ENCODE measurements at places on chromosomes 1 and 21.

GRCh38 chr1:29546496-29546895, 310.2 kb downstream of the PTPRU start:
- DNase-seq, result no peak

DNA sequence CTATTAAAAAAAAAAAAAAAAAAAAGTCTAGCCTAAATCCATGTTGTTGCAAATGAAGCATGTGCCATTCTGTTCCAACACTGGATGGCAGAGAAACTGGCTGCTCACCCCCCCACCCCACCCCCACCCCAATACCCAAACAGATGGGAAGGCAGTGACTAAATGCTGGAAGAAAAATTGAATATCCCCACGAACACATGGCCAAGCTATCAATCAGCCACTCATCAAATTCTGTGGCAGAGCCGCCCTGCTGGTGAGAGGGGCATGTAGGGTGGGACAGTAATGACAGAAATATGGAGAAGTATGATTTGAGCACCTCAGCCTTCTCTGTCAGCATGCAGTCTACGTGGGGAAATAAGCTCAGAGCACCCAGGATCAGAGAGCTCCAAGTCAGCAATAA, 34.1 kb downstream of the OPTC start:
- no peak for DNase-seq

DNA sequence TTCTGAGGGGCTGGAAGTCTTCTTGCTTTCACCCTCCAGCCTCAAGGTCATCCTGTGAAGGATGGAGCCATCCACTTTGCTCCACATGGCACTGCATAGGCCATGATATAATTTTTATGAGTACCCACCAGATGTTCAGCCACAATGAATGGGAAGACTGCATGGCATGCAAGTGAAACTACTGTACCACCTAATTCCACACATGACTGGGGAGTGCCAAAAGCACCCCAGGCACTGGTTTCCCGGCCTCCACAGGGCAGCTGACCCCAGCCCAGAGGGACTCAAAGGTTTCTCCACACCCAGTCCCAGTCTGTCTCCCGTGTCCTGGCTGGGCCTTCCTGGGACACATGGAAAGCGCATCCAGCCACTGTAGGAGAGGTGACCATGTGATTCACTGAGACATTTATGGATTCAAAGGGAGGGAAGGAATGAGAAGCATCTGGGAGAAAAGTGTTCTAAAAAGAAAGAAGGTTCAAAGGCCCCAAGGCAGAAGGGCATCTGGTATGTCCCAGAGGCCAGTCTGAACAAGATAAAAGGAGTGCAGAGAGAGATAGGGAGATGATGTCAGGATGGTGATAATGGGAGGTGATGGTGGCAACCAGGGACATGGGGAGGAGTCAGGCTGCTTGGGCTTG, 12.1 kb downstream of the RHOU start:
- no peak for DNase-seq

DNA sequence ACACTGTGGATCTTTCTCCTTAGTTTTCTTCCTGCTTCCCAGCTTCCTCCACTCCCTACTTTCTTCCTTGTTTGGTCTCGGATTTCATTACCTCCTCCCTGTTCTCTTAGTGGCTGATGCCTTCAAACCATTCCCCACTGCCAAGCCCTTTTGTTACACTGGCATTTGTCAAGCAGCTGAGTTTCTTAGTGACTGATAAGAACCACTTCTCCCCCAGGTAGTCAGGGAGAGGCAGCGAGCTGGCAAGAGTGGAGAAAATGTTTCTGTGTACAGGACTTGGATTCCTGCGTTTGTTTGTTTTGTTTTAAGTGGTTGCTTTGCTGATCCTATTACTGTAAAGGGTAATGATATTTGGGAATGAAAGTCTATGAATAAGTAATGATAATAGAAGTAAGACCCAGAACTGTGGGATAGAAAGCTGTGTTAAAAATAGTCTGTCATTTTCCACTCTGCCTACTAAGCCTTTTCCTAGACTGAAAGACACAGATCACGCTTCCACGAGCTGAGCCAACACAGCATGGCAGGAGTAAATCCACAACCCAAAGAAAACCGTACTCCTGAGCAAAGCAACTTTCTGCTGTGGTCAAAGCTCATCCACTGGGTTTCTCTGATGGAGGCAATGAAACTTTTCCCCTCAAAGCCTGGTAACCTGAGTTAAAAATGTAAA, 10.1 kb upstream of the SERTAD4 start:
- DNase-seq, result no peak

DNA sequence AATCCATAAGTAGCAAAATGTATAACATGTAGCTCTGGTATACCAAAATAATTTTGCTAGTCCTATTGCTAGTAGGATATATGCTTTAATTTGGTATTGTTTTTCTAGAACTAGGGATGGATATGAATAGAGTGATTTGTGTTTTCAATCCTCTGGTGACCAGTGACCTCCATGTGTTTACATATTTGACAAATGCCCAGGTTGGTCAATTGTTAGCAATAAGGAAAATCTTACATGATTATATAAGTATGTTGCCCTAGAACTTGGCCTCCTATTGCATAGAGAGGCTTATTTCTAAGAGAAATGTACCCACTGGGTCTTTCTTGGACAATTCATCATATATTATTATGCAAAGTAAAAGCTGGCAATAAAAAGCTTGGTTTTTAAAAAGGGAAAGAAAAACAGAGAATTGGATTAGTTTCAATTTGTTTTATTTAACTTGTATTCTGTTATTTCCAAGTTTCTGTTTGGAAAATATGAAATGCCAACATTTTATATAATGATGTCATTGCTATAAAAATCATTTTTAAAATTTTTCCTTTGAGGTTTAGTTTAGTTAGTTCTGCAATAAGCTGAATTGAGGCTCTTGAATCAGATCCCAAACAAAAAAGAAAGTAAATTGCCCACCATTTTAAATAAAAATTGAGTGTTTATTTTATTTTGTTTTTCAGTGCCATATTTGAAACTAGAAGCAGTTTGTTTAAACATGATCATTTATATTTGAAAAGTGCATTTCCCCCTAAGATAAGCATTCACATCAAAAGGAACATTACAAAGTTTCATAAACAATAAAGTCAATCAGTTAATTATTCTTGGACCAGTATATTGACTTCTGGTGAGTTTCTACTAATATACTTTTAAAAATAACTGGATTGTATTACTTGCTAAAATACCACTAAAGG, 210.9 kb downstream of the ZC3H11B start:
- DNase-seq, result no peak

DNA sequence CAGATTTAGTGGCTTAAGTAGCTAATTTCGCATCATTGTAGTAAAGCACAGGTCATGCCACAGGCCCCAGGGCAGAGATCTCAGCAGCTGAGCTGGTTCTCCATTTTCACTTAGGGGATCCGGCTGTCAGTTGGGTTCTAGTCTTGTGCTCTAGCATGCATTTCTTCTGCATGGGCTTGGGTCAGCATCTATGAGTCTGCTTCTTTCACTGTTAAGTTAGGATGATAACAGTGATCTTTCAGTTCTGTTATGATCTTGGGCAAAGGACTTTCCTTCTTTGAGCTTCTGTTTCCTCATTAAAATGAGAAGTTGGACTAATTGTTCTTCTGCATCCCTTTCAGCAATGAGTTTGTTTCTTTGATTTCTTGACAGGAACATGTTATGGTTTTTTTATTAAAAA, 123.6 kb upstream of the DNAH14 start:
- no peak for DNase-seq

DNA sequence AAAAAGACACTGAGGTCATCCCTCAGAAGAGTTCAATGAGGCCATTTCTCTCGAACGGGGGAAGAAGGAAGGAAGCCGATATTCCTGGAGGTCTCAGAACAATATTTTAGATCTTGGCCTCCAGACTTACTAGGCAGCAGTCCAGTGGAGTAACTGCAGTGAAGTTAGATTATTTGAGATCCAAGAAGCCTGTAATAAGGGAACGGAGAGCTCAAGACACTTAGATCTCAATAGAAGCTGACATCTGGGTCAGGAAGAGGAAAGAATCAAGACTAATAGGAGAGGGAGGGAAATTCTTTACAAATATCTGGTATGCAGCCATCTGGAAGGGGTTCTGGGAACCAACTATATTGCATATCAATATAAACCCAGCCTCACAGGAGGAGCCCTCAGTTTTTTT, 13.6 kb upstream of the ENAH start:
- DNase-seq, result no peak

- no peak for DNase-seq
These were observed 58.3 kb upstream of the VAMP3 start for GRCh38 chr1:7712731-7713323.

- peak; percentile 95 for DNase-seq
These were observed 11.2 kb downstream of the CSRP1 start for GRCh38 chr1:201495551-201496295.

- DNase-seq, result no peak
These were observed 33.4 kb downstream of the PSMG1 start for GRCh38 chr21:39149882-39150281.

DNA sequence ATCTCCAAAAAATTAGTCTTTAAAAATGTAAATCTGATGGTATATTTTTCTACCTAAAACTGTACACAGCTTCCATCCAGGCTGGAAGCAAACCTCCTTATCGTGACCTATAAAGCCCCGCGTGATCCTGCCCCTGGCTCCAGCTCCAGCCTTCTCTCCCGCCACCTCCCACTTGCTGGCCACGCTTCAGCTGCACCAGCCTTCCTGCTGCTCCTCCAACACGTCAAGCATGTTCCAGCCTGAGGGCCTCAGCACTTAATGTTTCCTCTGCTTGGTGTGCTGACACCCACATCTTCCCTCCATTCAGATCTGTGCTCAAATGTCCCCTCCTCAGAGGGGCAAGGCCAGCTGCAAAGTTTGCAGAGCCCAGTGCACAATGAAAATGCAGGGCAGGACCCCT, 123.5 kb upstream of the MAGI3 start:
- no peak for DNase-seq

- no peak for DNase-seq
These were observed 15.0 kb downstream of the FAM78B start for GRCh38 chr1:166151804-166152203.

DNA sequence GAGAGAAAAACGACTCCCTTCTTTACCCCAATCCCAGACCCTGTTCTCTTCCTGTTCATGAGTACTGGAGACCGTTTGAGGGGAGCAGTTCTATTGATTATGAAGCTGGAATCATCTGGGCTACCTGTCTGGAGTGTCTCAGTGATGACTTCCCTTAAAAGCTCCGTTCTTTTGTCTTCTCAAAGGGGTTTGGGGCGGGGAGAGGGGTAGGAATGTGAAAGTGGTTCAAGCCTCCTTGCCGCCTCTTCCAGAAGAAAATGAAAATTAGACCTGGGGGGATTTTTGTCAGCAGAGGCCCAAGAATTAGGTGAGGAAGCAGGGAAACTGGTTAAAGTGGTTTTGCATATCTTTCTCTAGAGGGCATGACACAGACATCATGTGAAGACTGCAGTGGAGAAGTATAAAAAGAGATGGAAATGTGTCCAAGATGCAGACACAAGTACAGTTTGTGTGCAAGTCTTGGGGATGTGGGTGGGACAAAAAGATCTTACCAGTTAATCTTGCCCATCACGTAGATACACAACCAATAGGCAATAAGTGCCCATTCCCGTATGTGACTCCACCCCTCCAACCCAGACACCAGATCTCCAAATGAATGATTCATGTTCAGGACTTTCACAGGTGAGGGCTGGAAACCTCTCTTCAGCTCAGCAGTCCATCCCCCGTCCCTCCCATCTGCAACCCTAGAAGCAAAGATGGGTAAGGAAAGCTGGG, 470 bp upstream of the MTMR11 start:
- DNase-seq, result no peak

DNA sequence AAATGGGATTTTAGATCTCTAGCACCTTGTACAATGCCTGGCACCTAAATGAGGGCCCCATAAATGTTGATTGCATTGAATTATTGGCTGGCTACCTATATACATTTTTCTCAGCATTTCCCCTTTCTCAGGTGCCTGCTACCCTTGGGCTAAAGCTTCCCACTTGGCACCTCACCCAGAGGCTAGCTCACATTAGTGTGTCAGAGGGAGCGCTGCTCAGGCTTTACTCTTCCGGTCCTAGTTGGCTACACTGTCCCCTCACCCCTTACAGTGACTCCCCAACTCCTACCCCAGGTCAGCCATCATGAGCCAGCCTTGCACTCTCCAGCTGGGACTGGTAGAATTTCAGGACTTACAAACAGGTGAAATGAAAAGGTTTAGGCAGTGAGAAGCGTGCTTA, 9.5 kb downstream of the TRAF5 start:
- DNase-seq, result no peak

- DNase-seq, result no peak
These were observed 22.9 kb downstream of the DDX20 start for GRCh38 chr1:111778541-111779051.

- DNase-seq, result peak; percentile 70
These were observed 549 bp downstream of the THBS3 start for GRCh38 chr1:155206891-155207805.
